ENCODE measurements at places on chromosomes 12 and 14. TPM values are rescaled to one million over a fixed set of nuclear protein-coding genes. Genes with fewer than 3 reads are reported as not detected.

- DNase-seq = no peak
Observed at GRCh38 chr14:66152302-66152701, 333.9 kb upstream of the CCDC196 start.

DNA sequence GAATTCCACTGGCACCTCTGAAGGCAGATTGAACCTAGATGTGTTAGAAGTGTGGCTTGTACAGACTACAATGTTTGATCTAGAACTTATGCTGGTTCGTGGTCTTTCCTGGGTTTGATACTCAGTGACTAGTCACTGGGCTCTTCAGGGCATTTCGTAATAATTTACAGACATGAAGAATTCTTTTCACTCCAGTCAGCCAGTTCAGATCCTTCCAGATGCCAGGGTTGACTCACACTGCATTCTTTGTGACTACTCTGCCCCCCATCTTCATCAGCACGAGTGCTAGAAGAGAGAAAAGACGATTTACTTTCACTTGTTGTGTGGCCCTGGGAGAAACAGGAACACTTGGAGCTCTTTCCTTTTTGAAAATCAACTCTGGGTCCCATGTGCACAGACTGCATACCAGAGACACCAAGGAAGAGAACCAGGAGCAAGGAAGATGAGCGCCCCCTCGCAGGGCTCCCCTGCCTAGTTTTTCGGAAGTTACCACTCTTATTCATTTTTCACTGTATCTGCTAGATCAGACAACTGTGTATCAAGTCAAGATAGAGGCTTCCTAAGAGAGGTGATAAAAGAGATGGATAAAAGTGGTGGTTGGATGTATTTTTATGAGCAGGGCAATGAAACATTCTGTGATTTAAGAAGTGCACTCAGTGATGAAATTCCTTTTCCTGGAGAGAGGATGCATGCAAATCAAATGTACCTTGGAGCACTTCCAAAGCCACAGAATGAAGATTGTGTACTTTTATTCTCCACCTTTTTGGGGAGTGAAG is 33.5 kb upstream of the EVL start:
- no peak for DNase-seq

- no peak for DNase-seq
Observed at GRCh38 chr14:69484444-69485314, at the start of gene PLEKHD1. Gene PLEKHD1, plus strand, starts transcription at chr14:69484728. Its CDS starts 238 bp downstream, at chr14:69484966.

DNA sequence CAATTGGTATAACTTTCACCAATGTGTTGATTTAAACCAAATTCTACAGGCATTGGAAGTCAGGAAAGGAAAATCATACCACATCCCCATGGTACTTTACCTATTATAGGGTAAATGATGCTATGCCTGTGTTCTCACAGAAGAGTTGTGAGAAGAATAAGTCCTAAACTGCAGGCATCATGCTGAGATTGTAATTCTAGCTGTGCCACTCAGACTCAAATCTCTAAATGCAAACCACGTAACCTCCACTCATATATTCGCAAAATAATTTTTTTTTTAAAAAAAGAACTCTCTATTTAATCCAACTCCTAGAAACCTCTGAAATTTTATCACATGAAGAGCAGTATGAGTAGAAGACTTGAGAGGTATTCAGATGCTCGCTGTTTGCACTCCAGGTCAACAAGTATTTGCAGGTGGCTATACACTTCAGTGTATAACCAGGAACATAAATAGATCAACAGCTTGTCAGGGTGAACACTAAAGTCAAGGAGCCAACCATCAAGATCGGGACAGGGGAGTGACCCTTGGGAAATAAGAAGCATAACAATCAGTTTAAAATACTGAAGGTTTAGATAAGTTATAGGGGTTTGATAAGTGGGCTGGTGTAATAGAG is 110.1 kb downstream of the SLC25A21 start:
- DNase-seq = no peak

- DNase-seq = no peak
Observed at GRCh38 chr12:121189131-121189530, 20.8 kb upstream of the P2RX4 start.

- DNase-seq = no peak
Observed at GRCh38 chr14:54822685-54823084, 79.9 kb downstream of the GCH1 start.

DNA sequence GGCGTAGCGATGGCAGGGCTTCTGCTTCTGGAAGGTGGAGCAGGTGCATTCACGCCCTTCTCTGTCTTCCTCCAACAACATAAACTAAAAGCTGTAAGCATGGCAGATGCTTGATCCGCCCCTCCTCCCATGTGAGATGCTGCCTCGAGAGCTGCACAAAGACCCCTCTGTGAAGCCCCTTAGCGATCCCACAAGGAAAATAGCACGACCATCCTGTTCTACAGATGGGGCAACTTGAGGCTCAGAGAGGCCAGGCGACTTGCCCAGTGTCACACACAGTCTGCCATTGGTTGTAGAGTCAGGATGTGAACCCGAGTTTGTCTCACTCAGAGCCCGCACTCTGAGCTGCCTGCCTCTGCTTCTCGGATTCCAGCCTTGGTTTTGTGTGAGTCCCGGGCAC is 144.4 kb downstream of the SCARB1 start:
- DNase-seq = no peak

DNA sequence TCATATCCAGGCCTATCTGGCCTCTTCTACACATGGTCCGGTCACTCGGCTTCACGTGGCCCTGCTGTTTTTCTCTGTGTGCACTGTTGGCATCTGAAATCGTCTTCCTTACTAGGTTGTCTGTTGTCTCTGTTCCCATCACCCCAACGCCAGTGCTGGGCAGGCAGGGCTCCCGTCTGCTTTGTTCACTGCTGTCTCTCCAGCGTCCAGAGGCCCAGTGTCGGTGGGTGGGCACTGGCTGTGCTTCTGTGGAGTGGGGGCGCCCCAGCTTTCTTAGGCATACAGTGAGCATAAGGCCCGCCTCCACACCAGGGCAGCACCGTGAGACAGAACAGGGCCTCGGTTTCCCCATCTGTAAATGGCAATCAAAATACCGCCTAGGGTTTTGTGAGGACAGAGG is 153.1 kb downstream of the BCL11B start:
- DNase-seq = peak; percentile 64

- no peak for DNase-seq
Observed at GRCh38 chr14:99936738-99937474, 128.3 kb upstream of the EVL start.

DNA sequence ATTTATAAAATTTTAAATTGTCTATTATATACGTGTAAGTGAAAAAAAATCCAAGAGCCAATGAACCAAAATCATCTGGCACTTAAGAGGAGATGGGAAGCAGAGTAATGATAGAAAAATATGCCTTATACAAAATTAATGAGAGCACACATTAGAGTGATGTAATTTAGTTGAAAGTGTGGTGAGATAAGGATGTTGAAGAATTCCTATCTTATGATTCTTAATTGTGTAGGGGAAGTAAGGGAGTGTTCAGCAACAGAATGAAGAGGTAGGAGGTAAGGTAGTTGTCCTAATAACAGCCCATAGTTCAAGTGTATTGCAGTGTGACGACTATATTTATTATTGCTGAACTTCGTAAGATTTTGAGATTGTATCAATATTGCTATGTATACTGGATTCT is 843.4 kb upstream of the FLRT2 start:
- DNase-seq = no peak

GRCh38 chr12:102503056-102503681 is 22.8 kb upstream of the IGF1 start:
- no peak for DNase-seq

DNA sequence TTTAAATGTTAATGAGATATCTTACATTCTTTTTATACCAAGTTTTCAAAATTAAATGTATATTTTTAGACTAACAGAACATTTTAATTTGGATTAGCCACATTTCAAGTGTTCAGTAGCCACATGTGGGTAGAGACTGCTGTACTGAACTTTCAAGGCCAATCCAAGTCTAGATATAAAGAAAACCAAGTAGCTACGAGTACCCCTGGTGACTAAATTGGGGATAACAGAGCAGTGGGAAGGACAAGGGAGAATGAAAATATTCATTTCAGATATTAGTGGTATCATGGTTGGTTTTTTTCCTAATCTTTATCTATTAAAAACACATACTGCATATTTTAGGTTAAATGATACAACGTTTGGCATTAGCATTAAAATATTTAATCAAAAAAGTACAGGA is 69.4 kb upstream of the RHOJ start:
- DNase-seq = no peak

DNA sequence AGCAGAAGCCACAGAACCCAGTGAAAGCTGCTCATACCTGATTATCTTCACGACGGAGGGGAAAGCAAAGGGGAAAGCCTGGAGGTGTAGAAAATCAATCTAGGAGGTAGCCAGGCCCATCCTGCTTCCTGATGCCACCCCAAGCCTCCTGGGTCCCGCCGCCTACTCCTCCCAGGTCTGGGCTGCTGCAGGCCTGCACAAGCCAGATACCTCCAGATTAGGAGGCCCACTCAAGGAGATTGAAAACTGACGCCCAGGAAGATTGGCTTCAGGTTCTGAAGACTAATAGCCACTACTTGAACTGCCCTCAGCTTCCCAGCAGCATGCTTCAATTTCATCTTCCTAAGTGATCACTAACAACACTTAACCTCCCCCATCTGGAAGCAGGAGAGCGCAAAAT is 87.1 kb downstream of the GCH1 start:
- DNase-seq = no peak

GRCh38 chr14:76844223-76844622 is 18.0 kb downstream of the LRRC74A start:
- no peak for DNase-seq

GRCh38 chr14:36091096-36091495 is 85.4 kb downstream of the PTCSC3 start:
- DNase-seq = no peak

DNA sequence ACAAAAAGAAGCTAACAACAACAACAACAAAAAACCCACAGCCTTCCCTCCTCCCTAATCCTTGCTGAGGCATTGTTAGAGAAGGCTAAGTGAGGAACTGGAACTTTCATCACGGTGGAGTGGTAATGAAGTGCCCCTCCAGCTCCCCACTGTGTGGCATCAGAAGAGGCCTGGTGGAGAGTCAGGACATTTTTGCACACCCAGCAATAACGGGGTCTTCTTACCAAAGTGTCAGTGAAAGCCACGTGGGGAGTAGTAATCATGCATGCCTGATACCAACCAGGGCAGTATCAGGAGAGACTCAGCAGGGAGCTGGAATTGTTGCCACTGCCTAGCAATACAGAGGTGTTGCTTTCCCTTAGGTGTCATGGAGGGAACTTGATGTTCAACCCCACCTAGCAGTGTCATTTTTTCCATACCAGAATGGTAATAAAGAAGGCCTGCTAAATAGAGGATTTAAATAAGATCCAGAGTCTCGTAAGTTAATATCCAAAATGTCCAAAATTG is 299.7 kb upstream of the RGS6 start:
- DNase-seq = no peak

DNA sequence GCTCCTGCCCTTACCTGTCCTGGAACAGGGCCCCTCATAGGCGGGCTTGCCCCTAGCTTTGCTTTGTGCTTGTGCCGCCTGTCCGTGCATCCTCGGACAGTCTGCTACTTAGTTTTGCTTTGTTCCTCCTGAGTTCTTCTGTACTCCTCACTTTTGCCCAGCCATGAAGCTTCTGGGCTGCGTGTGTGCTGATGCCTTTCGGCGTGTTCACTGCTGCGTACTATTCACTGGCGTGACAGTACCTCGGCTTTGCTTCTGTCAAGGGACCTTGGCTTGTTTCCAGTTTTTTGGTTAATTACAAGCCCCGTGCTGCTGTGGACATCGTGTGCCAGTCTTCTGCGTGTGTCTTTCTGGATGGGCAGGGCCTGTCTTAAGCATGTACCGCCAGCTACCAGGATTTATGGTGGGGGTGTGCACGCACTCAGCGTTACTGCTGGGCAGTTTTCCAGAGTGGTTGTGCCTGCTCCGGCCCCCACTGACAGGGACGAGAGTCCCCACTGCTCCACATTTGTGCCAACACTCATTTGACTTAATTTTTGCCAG is 2.5 kb downstream of the PACS2 start:
- DNase-seq = no peak

DNA sequence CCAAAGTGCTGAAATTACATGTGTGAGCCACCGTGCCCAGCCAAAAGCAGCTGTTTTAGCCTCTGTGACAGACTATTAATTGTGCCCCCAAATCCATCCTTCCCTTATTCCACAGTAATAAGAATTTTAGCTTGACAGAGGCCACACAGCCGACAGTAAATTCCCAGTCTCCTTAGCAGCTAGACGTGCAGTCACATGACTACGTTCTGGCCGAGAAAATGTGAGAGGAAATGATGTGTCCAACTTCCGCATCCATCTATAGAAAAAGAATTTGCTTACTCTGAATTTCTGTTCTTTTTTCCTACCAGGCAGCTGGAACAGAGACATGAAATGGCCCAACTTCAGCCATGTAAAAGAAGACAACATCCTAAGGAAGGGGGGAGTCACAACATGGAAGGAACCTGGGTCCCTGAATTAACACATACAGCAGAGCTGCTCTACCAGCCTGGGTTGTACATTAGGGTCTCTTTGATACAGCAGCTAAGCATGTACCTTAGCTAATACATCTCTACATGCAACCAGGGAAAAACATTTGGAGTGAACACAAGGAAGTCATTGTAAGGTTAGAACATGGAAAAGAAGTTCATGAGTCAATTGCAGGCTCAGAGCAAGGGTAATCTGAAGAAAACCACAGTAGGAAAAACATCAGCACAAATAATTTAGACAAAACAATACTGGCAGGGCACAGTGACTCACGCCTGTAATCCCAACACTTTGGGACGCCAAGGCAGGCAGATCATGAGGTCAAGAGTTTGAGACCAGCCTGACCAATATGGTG is 35.5 kb downstream of the CIT start:
- DNase-seq = no peak

DNA sequence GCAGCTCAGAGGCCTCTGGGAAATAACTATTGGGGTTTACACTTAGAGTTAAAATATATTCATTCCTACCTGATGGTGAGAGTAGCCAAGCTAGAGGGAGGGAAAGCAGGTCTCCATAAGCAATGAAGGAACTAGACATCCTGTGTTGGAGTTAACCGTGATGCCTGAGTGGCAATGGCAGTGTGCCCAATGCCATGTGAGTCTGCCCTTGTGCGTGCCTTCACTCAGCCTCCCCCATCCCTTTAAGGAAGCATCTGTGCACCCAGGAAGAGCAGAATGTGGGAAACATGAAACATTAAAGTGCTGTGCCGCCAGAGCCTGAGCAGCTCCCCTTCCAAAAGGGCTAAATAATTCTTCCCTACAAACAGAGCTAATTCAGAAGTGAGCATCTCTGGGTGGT is 76.3 kb downstream of the COX16 start:
- no peak for DNase-seq

Gene POLE2
- 4.9 TPM for total RNA-seq

Gene GPR84
- not detected for total RNA-seq

Gene TAS2R42
- total RNA-seq = not detected

Gene IRAK3
- 23.1 TPM for total RNA-seq

Gene BICDL1
- 71.2 TPM for total RNA-seq

Gene SLCO1C1
- total RNA-seq = not detected

Gene CD69
- 28.5 TPM for total RNA-seq

Gene RASSF9
- 1.7 TPM for total RNA-seq

Gene FOXA1
- 11.5 TPM for total RNA-seq

Gene ACACB
- 130 TPM for total RNA-seq

Gene SLC7A7
- 7.4 TPM for total RNA-seq

Gene ERBB3
- total RNA-seq = 53.8 TPM

Measured in vagina (tissue), 2 donors.